Fibroblast of skin of right biceps (primary cell): ENCODE measurements at places on chromosomes 7 and 10.
A peak's percentile ranks its signal among the peaks of the same experiment; 100 is the strongest.

GRCh38 chr10:86650151-86650550 lies 4.2 kb upstream of the OPN4 start:
- no peak for DNase-seq

DNA sequence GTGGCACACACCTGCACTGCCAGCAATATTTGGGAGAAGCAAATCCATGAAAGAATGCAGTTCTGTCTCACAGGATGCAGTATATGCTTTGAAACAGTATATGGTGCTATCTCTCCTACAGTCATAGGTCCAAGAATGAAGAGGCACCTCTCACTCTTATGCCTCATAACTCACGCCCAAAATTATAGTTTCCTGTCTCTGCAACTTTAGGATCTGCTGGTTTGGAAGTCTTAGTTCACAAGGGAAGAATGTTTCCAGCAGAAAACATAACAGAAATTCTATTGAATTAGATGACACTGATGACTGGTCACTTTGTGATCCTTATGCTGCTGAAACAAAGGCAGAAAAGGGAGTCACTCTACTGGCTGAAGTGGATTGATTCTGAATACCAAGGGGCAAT lies 5.7 kb downstream of the C10orf67 start:
- DNase-seq, result peak; percentile 74

DNA sequence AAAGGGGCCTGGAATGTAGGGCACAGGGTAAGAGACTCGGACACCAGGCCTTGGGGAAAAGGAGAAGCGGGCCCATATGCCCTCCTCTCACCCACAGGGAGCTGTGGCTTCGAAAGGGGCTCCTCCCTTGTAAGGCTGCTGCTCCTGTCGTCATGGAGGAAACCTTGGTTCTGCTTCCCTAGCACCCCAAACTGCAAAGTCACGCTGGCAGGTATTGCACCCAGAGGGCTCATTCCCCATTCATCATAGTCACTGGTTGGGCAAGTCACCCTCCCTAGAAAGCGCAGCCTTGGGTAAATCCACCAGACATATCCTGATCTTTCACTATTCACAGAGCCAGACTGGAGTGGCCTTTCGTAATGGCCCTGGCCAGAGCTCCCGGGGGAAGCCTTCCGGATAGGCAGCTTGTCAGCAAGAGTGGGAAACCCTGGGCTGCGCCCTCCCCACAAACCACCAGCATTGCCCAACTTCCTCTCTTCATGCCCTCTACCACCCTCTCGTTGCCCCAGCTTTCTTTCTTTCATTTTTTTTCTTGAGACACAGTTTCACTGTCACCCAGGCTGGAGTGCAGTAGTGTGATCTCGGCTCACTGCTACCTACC lies 121.0 kb downstream of the HIP1 start:
- DNase-seq, result no peak

- peak; percentile 44 for DNase-seq
Observed at GRCh38 chr7:112416127-112416526, 34.1 kb upstream of the IFRD1 start.

DNA sequence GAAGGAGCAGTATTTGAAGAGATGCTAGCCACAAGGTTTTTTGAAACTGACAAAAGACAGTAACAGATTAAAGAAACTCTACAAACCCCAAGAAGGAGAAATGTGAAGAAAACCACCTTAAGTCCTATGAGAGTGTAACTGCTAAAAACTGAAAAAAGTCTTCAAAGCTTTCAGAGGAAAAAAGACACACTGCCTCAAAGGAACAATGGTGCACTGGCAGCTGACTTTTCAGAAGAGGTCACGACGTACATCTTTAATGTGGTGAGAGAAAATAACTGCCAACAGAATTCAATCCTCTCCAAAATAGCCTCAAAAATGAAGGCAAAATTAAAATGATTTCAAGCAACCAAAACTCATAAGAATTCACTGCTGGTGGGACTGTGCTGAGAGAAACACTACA lies 94.0 kb downstream of the VIPR2 start:
- DNase-seq, result no peak

DNA sequence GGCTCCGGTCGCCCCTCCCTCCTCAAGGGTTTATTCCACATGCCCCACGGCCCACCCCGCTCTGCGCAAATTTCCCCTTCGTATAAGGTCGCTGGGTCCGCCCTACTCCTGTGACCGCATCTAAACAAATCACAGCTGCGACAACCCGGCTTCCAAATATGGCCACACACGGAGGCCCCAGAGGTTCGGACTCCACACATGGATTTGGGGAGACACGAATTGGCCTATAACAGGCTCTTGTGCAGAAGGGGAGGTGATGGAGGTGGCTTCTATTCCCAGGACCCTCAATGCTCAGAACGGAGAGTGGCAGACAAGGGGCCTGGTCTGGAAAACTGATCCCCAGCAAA lies 90.1 kb downstream of the FOXL3 start:
- no peak for DNase-seq

- DNase-seq, result no peak
Observed at GRCh38 chr7:134505856-134506255, 21.5 kb upstream of the AKR1B10 start.
